ENCODE measurements at places on chromosomes 5 and 9.

DNA sequence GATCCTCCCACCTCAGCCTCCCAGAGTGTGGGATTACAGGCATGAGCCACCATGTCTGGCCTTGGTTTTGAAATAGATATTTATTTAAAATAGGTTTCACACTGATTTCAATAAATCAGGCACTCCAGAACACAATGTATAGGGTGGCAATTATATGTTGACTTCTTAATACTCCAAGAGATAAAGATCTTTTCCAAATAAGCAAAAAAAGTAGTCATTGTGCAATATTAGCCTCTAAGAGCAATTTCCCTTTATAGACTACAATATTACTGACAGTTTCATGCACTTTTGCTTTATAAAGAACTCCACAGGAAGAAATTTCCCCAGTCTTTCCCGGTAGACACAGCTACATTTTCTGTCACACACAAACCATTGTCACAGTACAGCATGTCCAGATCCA is 23.4 kb upstream of the RUFY1 start:
- DNase-seq = no peak

- DNase-seq = no peak
These were observed 160.1 kb upstream of the TAS2R1 start for GRCh38 chr5:9790276-9790675.

- no peak for DNase-seq
These were observed 13.4 kb upstream of the LTC4S start for GRCh38 chr5:179780362-179780761.

- no peak for DNase-seq
These were observed 13.6 kb upstream of the ARSI start for GRCh38 chr5:150316320-150316719.

DNA sequence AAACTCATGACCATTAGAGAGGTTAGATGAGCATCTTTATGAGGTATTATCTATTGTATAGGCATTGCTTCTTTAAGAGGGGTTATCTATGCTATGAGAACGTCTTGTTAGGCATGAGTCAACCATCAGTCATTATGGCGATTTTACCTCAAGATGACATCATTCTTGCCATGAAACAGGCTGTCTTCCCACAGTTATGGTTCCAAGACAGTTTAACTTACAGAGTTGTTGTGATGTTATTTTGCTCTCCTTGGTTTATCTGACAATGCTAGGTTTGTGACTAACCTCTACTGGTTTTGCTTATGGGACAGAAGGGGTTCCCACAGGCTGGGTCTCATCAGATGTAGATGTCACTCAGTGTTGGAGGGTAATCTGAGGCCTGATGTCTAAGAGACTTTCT is 1864.7 kb upstream of the ACO1 start:
- no peak for DNase-seq

- no peak for DNase-seq
These were observed 473.9 kb downstream of the NR2F1-AS1 start for GRCh38 chr5:93107141-93107540.

- DNase-seq = no peak
These were observed 109.7 kb upstream of the OSMR start for GRCh38 chr5:38736089-38736488.

DNA sequence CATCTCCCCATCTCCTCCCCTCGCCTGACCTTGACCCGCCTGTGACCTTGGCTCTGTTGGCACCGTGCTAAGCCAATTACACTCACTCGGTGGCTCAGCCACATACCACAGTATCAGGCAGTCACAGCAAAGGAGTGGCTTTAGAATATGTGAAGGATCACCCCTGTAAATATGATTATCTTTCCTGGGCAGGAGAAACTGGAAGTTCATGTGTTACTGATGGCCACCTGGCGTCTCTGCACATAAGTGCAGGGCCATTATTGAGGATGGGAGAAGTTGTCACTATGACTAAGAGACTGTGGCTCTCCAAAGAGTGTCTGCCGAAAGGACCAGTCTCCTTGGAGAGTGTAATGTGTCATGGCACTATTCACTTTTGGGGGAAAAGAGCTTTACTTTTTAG is 116.9 kb upstream of the S1PR3 start:
- DNase-seq = no peak

- peak; percentile 69 for DNase-seq
These were observed 4.4 kb upstream of the DCTN4 start for GRCh38 chr5:150763023-150763769.

DNA sequence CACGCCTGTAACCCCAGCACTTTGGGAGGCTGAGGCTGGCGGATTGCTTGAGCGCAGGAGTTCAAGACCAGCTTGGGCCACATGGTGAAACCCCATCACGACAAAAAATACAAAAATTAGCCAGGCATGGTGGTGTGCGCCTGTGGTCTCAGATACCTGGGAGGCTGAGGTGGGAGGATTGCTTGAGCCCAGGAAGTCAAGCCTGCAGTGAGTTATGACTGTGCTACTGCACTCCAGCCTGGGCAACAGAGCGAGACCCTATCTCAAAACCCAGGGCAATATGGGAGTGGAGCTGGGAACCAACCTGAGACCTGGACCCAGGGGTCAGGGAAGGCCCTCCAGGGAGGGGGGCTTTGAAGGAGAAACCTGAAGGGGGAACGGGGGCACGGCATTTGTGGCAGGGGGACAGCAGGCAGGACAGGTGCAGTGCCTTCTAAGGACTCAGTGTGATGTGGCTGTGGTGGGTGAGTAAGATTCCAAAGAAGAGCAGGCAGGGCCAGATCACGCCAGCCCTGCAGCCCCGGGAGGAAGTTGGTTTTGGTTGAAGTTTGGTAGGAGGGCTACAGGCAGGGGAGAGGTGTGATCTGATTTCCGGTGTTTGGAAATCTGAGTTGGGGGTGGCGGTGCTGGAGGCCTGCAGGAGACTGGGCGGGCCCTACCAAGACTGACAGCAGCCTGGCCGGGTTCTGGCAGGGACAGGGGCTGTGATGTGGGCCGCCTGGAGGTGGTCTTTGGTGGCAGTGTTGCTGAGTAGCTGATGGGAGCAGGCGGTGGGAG is 46.2 kb downstream of the NTNG2 start:
- peak; percentile 68 for DNase-seq

DNA sequence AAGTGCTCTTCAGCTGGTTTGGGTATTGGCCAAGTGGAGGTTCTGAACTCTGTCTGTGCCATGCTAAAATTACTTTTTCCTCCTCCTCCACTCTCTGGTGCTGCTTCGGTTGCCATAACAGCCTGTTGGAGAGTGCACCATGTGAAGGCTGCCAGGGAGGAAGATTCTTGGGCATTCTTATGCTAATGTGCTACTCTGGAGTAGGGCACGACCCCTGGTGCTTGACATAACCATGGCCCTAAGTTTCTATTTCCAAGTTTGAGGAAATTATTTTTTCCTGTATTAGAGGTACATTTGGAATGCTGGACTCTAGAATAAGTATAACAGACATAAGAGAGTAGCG is 111.6 kb downstream of the ARHGAP26 start:
- DNase-seq = no peak

DNA sequence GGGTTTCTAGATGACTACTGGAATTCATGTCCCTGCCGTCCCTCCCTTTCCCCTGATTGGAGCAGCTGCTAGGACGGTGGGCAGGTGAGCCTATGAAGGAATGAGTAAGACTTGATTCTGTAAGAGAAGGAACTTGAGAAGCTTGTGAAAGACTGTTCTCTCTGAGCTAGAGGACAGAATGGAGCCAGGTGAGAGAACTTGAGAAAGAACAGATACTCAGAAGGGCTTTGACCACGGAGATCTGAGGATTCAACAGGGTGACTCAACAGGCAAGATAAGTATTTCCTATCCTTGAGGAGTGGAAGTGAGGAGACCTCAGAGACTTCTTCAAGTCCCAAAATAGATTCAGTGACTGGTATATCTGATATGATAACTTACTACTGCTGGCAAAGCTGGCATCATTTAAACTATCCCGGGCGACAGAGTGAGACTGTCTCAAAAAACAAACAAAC is 41.9 kb downstream of the HSDL2 start:
- DNase-seq = no peak

DNA sequence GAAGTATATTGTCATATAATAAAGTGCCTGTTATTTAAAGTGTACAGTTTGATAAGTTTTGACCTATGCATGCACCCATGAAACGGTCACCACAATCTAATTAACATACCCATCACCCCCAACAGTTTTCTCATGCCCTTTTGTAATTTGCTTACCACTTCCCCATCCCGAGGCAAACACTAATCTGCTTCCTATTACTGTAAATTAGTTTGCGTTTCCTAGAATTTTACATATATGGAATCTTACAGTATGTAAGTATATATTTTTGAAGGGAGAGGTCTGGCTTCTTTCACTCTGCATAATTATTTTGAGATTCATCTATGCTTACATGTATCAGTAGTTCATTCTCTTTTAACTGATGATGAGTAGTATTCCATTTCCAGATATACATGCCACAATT is 56.5 kb downstream of the AMBP start:
- no peak for DNase-seq

- no peak for DNase-seq
These were observed 52.3 kb downstream of the ZNF510 start for GRCh38 chr9:96725576-96725975.

- no peak for DNase-seq
These were observed 39.7 kb downstream of the EGFLAM start for GRCh38 chr5:38297830-38298608.

DNA sequence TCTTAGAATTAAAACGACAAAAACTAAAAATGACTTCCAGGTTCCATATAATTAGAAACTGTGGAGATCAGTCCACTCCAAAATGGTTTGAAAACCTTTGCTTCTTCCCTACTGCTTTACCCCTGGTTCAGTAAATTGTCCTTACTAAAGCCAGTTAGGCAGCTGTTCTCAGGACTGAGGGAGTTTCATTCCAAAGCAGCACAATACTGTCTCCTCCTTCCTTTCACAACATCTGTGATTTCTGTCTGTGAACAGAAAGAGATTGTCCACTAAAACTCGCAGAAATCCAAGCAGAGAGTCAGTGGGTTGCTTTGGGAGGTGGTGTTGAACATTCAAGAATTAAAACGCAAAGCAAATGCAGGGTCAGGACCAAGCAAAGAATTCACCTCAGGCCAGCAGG is 740.8 kb upstream of the ZNF608 start:
- DNase-seq = no peak

DNA sequence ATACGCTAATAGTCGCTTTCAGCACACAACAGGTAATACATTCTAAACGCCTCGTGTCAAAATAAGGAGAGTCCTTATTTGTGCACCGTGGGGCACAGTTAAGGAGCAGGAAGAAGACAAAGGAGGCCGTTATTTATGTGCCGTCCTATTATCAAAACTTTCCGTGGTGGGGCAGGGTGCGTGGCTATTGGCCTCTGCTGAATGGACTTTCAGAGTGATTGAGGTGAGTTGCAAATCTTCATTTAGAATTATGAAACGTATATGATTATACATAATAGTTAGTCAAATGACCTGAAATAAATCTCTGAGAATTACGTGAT is 833 bp downstream of the C5orf24 start:
- no peak for DNase-seq

- DNase-seq = no peak
These were observed 272.1 kb upstream of the CDH10 start for GRCh38 chr5:24916863-24917262.

- DNase-seq = no peak
These were observed 107.2 kb downstream of the PDE4D start for GRCh38 chr5:59786334-59786805.

DNA sequence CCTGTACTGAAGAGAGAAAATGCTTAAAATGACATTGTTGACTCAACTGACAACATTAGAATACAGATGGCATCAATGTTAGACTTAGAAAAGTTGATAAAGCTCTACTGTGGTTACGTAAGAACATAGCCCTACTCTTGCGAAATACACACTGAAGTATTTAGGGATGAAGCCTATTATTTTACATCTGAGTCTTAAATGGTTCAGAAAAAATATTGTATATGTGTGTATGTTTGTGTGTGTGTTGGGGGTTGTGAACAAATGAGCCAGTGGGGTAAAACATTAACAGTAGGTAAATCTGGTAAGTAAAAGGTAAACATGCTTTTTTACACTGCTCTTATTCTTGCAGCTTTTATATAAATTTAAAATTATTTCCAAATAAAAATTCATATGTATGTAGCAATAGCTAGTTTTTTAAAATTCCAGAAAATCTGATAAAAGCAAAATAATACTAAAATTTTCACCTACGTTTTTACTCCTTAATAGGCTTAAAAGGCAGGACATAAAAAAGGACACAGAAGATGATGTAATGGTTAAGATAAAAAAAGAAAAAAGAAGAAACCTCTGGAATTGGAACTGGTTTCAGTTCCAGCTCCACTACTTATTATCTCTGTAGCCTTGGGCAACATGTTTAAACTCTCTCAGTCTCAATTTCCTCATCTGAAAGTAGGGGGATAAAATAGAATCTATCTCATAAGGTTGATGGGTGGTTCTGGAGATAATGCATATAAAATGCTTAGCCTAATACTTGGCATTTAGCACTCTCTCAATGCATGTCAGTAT is 44.3 kb downstream of the GARNL3 start:
- DNase-seq = no peak

- DNase-seq = no peak
These were observed 25.7 kb downstream of the SREK1IP1 start for GRCh38 chr5:64742821-64743220.

GRCh38 chr9:26457151-26457550 is 435.5 kb downstream of the CAAP1 start:
- DNase-seq = no peak

DNA sequence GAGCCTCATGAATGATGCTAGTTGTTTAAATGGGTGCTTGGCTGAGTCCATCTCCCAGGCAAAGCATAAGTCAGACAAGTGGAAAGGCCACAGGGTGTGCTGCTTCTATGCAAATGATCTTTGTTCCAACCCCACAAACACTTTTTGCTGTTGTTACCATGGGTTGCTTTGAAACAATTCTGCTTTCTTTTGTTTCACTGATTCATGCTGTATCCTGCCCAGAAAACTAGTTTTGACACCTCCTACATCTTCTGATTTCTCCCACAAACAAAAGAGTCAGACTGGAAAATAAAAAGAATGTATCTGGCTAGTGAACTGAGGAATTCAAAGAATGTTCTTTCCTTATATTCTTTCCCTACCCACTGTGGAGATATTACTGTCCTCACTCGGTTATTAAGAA is 298.6 kb downstream of the DIRAS2 start:
- DNase-seq = no peak

DNA sequence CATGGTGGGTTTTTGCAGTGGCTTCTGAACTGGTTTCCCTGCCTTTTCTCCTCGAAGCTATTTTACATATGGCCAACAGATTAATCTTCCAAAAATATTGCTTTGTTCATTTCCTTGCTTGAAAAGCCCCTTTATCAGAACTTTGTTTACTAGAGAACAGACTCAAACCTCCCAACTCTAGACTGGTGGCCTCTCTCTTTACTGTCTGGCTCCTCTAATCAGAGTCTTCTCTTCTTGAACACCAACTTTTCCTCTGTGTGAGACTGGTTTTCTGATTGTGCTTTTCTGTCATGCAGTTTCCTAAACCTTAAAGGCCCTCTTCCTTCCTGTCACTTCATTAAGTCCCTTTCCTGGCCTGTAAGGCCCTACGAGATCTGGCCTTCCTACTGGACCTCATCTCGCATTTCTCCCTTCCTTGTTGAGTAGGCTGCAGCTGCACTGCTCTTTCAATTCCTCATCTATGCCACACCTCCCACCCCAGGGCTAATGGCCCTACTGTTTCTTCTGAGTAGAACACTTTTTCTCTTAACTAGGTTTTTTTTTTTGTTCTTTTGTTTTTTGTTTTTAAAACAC is 5.7 kb downstream of the C9orf43 start:
- DNase-seq = no peak

Data from NK-92 treated with Interleukin-12 subunit alpha and Interleukin-12 subunit beta, amount 100 ng/mL, for 24 hours (cell line).